Activated T-helper 17 cell treated with anti-CD3 and anti-CD28 coated beads, Interleukin-2, amount 50 U/mL, for 72 hours (primary cell): ENCODE measurements at places on chromosomes 7 and 10. TPM values are rescaled to one million over a fixed set of nuclear protein-coding genes. Genes with fewer than 3 reads are reported as not detected.

The IL2RA gene
- total RNA-seq, result 1,342 TPM

The ELAPOR2 gene
- 3.7 TPM for total RNA-seq

GRCh38 chr10:30488316-30488715 is 54.3 kb downstream of the MAP3K8 start:
- no peaks in the 10 kb centered on the region for H3K27me3 ChIP-seq
- no peak overlapping the region for H3K27ac ChIP-seq
- H3K4me3 ChIP-seq, result no peak overlapping the region
- peaks cover 11% of the 10 kb centered on the region for H3K4me1 ChIP-seq
- no peak for ATAC-seq

DNA sequence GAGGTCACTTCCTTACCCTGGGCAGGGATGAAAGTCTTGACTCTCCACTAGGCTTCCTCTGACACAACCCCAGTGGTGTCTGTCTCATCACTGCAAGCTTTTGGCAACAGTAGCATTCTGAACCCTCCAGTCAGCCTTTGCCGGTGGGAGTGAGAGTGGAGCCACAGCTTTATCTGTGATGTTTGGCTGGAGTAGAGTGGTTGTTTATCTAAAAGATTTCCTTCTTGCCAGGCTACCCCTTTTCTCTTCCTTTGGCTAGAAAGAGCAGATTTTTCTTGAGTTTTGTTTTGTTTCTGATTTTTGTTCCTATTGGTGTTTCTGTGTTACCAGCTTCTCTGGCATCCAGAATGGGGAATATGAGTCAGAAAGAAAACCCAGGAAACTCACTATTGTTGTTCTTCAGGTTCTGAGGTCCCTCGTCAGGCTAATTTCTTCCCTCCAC is 98.9 kb upstream of the KIF5B start:
- no peak for ATAC-seq
- H3K27me3 ChIP-seq, result no peaks in the 10 kb centered on the region
- H3K27ac ChIP-seq, result no peak overlapping the region
- H3K4me3 ChIP-seq, result no peak overlapping the region

The ZNF479 gene
- total RNA-seq, result not detected

The TMEM176A gene
- total RNA-seq, result not detected

GRCh38 chr7:13879994-13880686 is 109.3 kb downstream of the ETV1 start:
- no peak for ATAC-seq
- H3K4me3 ChIP-seq, result no peak overlapping the region
- H3K27ac ChIP-seq, result no peak overlapping the region

The PIK3CG gene
- total RNA-seq, result 25.7 TPM

DNA sequence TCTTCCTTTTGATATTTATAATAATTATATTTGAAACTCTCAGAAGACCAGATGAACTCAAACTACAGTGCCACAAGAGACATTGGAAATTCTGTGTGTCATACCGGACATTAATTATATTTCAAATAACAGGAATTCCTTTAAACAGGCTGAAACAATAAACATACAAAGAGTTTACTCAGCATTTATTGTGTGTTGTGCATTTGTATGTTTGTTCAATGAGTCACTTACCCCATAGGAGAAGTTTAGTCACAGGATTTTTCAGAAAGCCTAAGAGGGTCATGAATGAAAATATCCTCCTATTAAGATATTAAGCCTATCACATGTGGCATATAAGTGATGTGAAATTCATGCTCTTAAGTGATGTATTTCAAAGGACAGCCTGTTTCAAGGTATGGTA is 566.8 kb downstream of the CNTNAP2 start:
- H3K4me1 ChIP-seq, result no peaks in the 10 kb centered on the region
- no peak overlapping the region for H3K27ac ChIP-seq
- no peak for ATAC-seq
- H3K27me3 ChIP-seq, result no peaks in the 10 kb centered on the region
- H3K36me3 ChIP-seq, result no peaks in the 10 kb centered on the region
- no peak overlapping the region for H3K4me3 ChIP-seq

The PUS7 gene
- total RNA-seq, result 37.2 TPM

The LIPM gene
- total RNA-seq, result not detected

The RGR gene
- not detected for total RNA-seq

DNA sequence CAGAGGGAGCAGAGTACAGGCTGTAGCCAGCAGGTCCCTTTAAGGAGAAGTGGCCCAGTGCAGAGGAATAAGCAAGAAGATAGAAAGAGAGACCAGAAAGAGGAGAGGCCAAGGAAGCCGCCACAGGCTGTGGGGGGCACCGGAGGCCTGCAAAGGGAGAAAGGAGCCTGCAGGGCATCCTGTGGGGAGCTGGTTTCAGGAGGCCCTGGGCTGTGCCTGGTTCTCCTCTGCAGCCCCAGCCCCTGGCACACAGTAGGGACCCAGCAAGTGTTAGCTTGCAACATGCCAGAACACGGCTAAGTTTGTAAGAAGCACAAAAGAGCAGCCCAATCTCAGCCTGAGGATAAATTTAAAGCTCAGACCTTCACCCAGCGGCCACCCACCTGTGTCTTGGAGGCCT is 12.3 kb upstream of the C10orf71 start:
- peaks cover 5% of the 10 kb centered on the region for H3K4me1 ChIP-seq
- no peaks in the 10 kb centered on the region for H3K36me3 ChIP-seq
- peaks cover 7% of the 10 kb centered on the region for H3K27me3 ChIP-seq
- no peak overlapping the region for H3K4me3 ChIP-seq
- no peak overlapping the region for H3K27ac ChIP-seq

- peak overlapping the region; percentile 86 for H3K27ac ChIP-seq
- peaks cover 64% of the 10 kb centered on the region for H3K36me3 ChIP-seq
- H3K4me1 ChIP-seq, result peaks cover 29% of the 10 kb centered on the region
- no peaks in the 10 kb centered on the region for H3K27me3 ChIP-seq
Observed at GRCh38 chr10:74078037-74078436, 72.6 kb downstream of the AP3M1 start.

The THNSL1 gene
- total RNA-seq, result 4.7 TPM

GRCh38 chr7:35908331-35909216 is 107.7 kb downstream of the SEPTIN7 start:
- peaks cover 39% of the 10 kb centered on the region for H3K36me3 ChIP-seq
- peaks cover 3% of the 10 kb centered on the region for H3K4me1 ChIP-seq
- H3K4me3 ChIP-seq, result no peak overlapping the region
- no peak overlapping the region for H3K27ac ChIP-seq

- H3K36me3 ChIP-seq, result peaks cover 79% of the 10 kb centered on the region
- peak overlapping the region; percentile 99 for H3K4me3 ChIP-seq
- H3K27me3 ChIP-seq, result no peaks in the 10 kb centered on the region
- H3K27ac ChIP-seq, result peak overlapping the region; percentile 100
- peaks cover 21% of the 10 kb centered on the region for H3K4me1 ChIP-seq
Observed at GRCh38 chr7:139361523-139361922, 1.8 kb downstream of the LUC7L2 start.

DNA sequence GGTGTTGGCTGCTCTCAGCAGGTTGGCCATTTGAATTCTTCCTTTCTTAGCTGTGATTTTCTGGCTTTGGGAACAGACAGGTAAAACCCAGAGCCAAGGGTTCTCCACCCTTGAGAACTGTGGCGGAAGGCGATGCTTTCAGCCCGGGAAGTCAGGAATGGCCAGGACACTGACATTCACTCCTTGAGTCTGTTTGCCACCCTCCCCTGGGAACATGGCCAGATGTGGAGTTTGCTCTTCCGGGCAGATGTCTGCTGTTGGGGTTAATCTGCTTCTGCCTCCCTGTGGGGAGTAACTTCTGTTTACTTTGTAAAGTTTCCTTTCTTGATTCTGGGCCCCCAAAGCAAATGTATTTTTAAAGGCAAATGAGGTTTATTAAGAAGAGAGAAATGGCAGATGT is 17.7 kb downstream of the GATA3 start:
- H3K4me3 ChIP-seq, result peak overlapping the region; percentile 3
- H3K27me3 ChIP-seq, result no peaks in the 10 kb centered on the region
- peaks cover 43% of the 10 kb centered on the region for H3K4me1 ChIP-seq
- no peak for ATAC-seq
